Astrocyte of the cerebellum (primary cell): ENCODE measurements at places on chromosomes 3 and 15.

- no peak for DNase-seq
Observed at GRCh38 chr15:71573599-71573998, 236.8 kb upstream of the NR2E3 start.

DNA sequence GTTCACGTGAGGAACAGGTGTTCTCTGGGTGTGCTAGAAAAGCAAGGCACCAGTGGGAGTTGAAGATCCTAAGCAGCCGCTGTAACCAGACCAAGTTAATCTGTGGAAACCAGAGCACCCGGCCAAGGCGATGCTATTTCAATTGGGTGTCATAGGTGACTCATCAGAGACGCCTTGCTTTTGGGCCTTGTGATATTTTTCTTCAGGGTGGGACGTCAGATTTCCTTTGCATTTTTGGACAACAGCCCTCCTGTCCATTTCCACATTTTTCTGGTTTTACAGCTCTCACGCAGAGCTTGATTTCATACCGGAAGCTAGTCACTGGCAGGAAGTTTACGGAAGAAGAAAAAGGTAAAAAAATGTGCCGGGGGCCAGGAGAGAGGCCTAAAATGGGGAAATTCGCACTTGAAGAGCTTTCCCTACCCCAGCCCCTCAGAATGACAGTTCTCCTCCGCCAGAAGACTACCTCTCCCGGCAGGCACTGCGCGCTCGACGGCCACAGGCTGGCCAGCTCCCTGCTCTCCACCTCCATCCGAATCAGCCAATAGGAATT is 471 bp upstream of the KBTBD8 start:
- peak; percentile 15 for DNase-seq

DNA sequence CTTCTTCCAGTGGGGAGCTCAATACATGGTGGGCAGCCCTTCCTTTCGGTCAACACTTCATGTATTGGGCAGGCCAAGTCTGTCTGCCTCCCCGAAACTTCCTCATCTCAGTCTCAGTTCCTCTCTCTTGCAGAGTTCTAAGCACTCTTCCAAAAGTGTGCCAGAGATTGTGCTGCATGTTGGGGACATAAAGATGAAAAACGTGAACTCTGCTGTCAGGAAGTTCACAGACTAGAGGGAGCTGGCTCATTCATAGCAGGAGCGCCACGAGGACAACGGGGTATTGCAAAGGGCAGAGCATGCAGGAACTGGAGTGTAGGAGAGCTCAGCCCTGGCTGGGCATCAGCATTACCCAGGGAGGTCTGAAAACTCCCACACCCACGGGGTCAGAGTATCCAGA is 15.3 kb upstream of the EPHB3 start:
- no peak for DNase-seq

GRCh38 chr3:114855839-114856238 is 291.2 kb downstream of the ZBTB20 start:
- no peak for DNase-seq

GRCh38 chr15:50735156-50735555 is 30.4 kb downstream of the SPPL2A start:
- DNase-seq: no peak
